ENCODE measurements at places on chromosomes 12 and 14.

GRCh38 chr12:113207613-113208040 is 13.6 kb upstream of the TPCN1 start:
- DNase-seq: no peak

GRCh38 chr12:120720234-120720986 is 5.2 kb upstream of the ACADS start:
- no peak for DNase-seq

GRCh38 chr12:101666052-101666728 is 31.2 kb upstream of the CHPT1 start:
- no peak for DNase-seq

- no peak for DNase-seq
Measured at GRCh38 chr12:58750484-58750883, 169.8 kb downstream of the LRIG3 start.

DNA sequence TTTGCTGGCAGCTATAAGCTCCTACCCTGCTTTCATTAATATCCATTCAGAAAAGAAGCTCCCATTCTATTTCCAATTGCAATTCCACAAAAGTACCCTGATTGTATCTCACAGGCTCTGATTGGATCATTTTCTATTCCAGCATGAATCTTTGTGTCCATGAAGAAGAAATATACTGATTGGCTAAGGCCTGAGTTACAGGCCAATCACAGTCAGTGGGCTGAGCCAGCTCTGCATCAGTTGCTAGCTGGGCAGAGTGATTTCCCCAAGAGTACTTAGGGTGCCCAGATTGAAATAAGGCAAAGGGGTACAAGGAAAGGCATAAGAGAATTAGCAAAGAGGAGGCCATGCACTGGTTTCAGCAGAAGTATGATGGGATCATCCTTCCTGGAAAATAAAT is 14.4 kb downstream of the ART4 start:
- DNase-seq: no peak

DNA sequence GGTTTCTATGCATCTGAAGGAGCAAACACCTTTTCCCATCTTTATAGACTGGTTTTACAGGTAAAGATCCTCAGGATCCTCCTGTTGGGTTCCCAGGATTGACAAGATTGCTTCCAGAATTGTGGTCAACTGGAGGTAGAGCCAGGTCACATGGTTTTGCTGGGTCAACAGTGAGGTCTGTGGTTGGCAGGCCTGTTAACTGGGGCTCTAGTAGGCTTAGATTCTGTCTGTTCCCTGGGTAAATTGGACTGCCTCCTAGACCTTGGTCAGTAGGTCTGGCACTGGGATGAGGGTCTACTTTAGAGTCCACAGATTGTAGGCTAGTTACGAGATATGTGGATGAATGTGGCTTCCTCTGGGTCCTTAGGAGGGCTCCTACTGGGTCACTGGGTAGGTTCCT is 3.5 kb upstream of the PZP start:
- DNase-seq: no peak

DNA sequence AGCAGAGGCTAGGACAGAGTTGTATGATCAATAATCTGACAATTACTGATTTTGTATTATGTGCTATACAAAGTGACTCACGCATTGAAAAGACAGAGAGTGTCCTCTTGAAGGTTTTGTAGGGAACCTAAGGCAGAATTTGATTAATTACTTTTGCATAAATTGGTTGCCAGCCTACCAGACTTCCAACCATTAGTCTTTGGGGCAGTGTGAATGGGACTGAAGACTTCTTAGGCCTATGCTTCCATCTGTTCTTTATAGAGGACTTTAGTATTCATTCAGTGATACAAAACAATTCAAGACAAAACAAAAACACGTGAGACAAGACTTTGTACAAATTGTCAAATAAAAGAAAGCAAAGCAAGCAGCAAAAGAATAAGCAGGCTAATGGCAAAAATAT is 46.5 kb downstream of the ATL1 start:
- no peak for DNase-seq
